ENCODE measurements at places on chromosomes 4 and X.

- no peak for DNase-seq
Observed at GRCh38 chrX:48890934-48891401, 6.6 kb downstream of the TIMM17B start.

GRCh38 chrX:10795721-10796120 lies 175.3 kb upstream of the MID1 start:
- no peak for DNase-seq

- no peak for DNase-seq
Observed at GRCh38 chr4:73944061-73944875, 37.6 kb downstream of the PF4 start.

- no peak for DNase-seq
Observed at GRCh38 chrX:18964901-18965300, 19.0 kb downstream of the PHKA2 start.

GRCh38 chrX:126655061-126655460 lies 102.4 kb upstream of the DCAF12L1 start:
- DNase-seq: no peak

DNA sequence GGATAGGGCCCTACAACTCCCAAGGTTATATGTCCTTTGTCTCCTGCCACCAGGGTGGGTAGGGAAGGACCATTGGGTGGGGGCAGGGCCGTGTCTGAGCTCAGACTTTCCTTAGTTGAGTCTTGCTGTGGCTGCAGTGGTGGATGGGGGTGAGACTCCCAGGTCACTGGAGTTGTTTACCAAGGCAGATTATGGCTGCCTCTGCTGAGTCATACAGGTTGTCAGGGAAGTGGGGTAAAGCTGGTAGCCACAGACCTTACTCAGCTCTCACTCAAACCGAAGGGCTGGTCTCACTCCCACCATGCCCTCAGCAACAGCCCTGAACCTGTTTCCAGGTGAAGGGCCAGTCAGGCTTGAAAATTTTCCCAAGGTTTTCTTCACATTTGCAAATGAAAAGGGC lies 58.8 kb upstream of the FAAH2 start:
- no peak for DNase-seq

GRCh38 chr4:69568787-69569186 lies 70.7 kb downstream of the UGT2A2 start:
- no peak for DNase-seq

- no peak for DNase-seq
Observed at GRCh38 chrX:102959471-102959870, 22.4 kb downstream of the RAB40AL start.

- no peak for DNase-seq
Observed at GRCh38 chrX:93868289-93868965, 194.4 kb downstream of the FAM133A start.

DNA sequence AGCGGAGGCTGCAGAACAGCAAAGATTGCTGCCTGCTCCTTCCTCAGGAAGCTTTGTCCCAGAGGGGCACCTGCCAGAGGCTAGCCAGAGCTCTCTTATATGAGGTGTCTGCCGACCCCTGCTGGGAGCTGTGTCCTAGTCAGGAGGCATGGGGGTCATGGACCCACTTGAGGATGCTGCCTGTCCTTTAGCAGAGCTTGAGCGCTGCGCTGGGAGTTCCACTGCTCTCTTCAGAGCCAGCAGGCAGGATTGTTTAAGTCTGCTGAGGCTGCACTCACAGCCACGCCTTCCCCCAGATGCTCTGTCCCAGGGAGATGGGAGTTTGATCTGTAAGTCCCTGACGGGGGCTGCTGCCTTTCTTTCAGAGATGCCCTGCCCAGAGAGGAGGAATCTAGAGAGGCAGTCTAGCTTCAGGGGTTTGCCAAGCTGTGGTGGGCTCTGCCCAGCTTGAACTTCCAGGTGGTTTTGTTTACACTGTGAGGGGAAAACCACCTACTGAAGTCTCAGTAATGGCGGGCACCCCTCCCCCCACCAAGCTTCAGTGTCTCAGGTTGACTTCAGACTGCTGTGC lies 10.9 kb downstream of the DCK start:
- DNase-seq: no peak

- DNase-seq: peak; percentile 85
Observed at GRCh38 chrX:135421537-135421931, 210 bp upstream of the SMIM10L2A start.

- no peak for DNase-seq
Observed at GRCh38 chr4:176084769-176085168, 19.1 kb downstream of the WDR17 start.

DNA sequence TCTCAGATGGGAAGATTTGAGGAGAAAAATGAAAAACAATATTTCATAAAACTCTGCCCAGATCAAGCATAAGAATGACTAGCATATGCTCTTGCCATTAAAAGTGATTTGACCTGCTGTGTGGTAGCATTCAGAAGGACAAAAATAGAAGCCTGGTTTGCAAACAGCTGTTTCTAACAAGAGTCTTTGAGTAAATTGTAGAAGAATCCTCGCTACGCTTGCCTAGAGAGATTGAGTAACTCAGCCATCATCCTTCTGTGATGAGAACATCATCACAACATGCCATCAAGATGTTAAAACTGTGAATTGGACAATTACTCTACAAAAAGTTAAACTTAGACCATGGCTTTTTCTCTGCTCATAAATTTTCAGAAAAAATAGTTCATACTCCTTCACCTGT lies 168.9 kb upstream of the PUDP start:
- no peak for DNase-seq

- no peak for DNase-seq
Observed at GRCh38 chr4:39181520-39181904, 817 bp upstream of the WDR19 start.

GRCh38 chr4:106058921-106059320 lies 163.7 kb downstream of the NPNT start:
- no peak for DNase-seq

- DNase-seq: no peak
Observed at GRCh38 chr4:164212714-164213113, 541.2 kb upstream of the SMIM31 start.

GRCh38 chrX:40581336-40581920 lies 658 bp downstream of the ATP6AP2 start:
- no peak for DNase-seq

DNA sequence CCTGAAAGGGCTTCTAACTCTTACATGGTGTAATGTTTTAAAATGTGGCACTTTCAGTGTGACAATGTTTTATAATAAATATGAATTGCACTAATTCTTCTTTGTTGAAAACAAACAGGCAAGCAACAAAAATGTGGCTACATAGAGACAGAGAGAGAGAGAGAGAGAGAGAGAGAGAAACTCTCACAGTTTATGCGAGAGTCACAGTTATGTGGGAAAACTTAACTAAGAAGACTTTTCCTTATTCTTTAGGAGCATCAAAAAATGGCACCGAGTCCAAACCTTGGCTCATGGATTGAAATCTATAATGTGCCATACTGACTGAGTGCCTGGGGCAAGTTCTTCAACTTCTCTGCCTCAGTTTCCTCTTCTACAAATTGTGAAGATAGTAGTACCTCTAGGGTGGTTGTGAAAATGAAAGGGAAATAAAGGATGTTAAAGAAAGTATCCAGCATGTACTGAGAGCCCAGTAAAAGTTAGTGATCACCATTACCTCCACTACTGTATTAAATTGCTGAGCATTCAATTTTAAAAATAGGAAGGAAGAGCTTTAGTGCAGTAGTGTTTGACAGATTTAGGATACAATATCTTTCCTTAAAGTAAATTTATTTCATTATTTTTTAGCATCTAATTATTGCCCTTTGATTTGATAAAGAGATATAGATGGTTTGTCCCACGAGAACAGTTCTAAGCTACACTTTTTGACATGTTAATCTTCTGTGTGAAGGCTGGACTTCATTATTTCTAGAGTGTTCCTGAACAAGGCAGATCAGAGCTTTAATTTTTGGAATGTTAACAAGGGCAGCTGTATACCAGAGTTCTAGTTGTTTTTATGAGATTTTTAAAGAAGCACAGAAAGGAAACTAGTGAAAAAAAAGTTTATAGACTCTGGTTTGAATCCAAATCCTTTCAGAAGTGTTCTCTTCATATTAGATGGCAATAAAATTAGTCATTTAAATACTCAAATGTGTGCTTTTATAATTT lies 187.5 kb upstream of the ANK2 start:
- no peak for DNase-seq

DNA sequence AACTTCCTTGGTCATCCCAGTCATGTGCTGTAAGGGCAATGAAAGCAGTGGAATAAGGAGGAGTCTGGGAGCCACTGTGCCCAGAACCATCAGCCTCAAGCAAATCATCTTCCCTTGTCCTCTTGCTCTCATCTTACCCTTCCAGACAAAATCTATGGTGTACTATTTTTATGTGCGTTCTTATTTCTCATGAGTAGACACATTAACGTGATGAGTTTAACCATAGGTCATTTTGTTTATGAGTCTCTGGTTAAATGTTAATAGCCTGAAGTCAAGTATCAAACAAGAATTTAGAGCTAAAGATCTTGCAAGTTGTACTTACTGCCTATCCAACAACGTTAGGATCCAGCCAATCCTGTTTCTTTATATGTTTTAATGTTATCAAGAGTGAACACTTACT lies 495.3 kb downstream of the SPRY1 start:
- DNase-seq: no peak

Data from T-helper 2 cell (primary cell).